ENCODE measurements at places on chromosomes 6 and 20.

DNA sequence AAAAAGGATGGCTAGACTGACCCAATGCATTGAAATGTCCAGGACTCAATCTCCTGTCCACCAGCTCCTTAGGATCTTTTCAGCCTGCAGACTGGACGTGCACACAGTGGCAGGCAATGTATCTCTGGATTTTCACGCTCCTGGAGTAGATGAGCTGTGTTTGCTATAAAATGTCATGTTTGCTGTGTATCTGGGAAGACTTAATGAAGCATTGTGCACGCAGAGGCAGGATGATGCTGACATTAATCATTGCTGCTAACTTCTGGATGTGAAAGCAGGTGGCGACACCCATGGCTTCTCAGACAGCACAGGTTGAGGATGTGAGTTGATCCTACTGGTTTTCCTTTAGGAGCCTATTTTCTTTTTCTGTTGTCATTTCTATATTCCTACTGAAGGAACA lies 133.1 kb upstream of the PCSK2 start:
- no peak for DNase-seq

- DNase-seq: no peak
These were observed 58.8 kb upstream of the MAP3K7 start for GRCh38 chr6:90645634-90646033.

DNA sequence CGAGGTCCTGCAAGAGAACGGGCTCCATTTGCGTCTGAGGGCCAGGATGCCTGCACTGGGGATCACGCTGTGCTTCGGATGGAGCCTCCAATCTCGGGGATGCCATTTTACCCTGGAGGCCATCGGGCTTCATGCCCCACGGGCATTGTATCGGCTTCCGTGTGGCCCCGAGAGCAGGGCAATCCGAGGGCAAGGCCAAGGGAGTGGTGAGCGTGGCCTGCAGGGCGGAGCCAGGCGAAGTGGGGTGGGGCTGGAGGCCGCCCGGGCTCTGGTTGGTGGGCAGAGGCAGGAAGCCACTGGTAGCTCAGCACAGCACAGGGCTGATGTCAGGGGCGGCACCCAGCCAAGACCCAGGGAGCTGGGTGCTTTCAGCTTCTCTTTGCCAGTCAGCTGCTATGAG lies 57.5 kb upstream of the BHLHE23 start:
- no peak for DNase-seq

GRCh38 chr6:145743332-145743731 lies 8.0 kb upstream of the EPM2A start:
- DNase-seq: no peak

GRCh38 chr20:4484379-4484997 lies 237.2 kb upstream of the PRND start:
- DNase-seq: no peak

DNA sequence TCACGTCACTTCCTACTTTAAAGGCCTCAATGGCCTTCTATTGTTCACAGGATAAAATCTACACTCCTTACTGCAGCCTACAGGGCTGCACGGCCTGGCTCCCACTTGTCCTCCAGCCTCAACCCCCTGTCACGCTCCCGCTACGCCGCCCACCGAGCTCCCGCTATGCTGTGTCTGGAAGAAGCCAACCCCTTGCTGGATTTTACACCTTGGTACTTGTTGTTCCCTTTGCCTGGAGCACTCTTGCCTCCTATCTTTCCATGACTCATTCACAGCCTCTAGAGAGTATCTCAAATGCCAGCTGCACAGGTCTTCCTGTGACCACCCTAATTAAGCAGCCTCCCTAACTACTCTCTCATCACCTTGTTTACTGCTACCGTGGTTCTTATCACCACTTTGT lies 259.9 kb downstream of the PRKN start:
- DNase-seq: no peak

DNA sequence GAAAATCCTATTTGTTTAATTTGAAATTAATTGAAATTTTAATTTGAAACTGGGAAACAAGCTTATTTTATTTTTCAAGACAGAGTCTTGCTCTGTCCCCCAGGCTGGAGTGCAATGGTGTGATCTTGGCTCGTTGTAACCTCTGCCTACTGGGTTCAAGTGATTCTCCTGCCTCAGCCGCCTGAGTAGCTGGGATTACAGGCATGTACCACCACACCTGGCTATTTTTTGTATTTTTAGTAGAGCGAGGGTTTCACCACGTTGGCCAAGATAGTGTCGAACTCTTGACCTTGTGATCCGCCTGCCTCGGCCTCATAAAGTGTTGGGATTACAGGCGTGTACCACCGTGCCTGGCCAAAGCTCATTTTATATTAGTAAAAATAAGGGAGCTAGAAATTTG lies 4.2 kb downstream of the SRSF3 start:
- DNase-seq: no peak

GRCh38 chr20:31713312-31714273 lies 9.1 kb downstream of the BCL2L1 start:
- DNase-seq: no peak

- DNase-seq: no peak
These were observed 375.7 kb downstream of the MMUT start for GRCh38 chr6:49087369-49087768.

GRCh38 chr6:150018846-150019580 lies 6.3 kb downstream of the RAET1L start:
- no peak for DNase-seq

- no peak for DNase-seq
These were observed at the start of gene SIGLEC1 for GRCh38 chr20:3712279-3712873. Gene SIGLEC1 (minus strand): TSS chr20:3712600. CDS start chr20:3707128, 5,472 bp downstream.

- no peak for DNase-seq
These were observed 69.1 kb downstream of the PTCHD4 start for GRCh38 chr6:48041894-48042293.

- DNase-seq: no peak
These were observed 243.5 kb downstream of the GMPR start for GRCh38 chr6:16481697-16482399.

- no peak for DNase-seq
These were observed 31.9 kb downstream of the HUS1B start for GRCh38 chr6:624979-625378.

DNA sequence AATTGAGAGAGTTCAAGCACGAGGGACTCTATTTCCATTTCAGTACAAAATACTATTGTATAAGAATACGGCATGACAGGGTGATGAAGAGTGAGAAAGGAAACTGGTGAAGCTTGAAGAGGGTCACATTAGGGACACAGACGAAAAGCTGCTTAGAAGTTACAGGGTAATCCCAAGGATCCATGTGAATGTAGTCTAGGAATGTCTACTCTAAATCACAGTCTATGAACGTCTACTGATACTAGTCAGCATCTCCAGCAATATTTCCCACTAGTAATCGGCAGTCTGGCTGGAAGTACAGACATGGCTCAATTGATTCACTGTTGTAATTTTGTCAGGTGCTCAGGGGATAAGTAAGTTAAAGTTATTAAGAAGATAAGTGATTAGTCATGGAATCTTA lies 156.4 kb downstream of the ASCC3 start:
- DNase-seq: no peak

GRCh38 chr6:111714416-111715270 lies 109.0 kb upstream of the TRAF3IP2 start:
- DNase-seq: no peak

DNA sequence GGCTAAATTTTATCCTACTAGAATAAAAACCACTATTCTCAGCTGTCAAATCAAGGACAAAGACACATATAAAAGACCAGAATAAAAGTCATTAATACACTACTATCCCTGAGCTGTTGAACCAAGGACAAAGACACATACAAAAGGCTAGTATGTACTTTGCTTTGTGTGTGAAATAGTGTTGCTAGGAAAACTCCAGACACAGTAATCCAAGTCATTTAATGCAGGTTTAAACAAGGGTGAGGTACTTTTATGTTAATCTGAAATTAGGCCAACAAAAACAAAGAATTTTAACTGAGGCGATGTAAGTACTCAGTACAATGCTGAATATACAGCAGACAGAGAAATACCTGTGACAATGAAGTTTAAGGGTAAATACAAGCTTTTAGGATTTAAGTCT lies 18.9 kb downstream of the GCLC start:
- no peak for DNase-seq

- DNase-seq: no peak
These were observed 29.5 kb downstream of the ZBP1 start for GRCh38 chr20:57590485-57591288.

DNA sequence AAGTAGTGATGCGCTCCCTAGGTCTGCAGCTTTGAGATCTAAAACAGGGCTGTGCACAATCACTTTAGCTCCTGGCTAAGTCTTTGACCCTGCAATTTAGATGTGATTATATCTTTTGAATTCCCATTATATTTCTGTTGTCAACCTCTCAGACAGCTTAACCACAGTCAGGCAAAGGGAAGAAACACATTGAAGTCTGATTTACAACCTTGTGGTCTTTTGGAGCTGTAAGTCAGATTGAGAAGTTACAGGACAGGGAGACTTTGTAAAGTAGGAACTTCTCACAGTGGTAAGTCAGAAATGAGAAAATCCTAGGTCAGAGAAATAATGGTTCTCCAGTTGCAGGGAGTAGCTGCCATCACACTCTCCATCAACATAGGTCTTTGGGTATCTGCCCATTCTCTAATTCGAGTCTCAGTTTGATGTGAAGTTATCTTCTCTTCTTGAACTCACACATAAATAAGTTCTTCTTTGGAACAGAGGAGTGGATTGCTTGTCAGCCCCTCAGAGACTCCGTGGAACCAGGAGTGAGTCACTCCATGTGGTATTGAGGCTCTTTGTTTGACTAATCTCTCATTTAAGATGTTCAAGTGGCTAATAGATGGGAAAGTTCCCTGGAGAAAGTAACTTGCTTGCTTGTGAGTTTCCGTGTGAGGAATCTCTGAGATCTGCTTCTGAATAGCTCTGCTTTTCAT lies 35.0 kb upstream of the SGK1 start:
- DNase-seq: no peak
